Activated CD4-positive, alpha-beta memory T cell treated with anti-CD3 and anti-CD28 coated beads, Interleukin-2, amount 10 ng/mL, durations not matched to agents 7 days and 5 days (primary cell): ENCODE measurements at places on chromosomes 3 and 15. TPM values are rescaled to one million over a fixed set of nuclear protein-coding genes. Genes with fewer than 3 reads are reported as not detected.

The HES1 gene
- 11.2 TPM for total RNA-seq

The HRG gene
- total RNA-seq: not detected

The HACD3 gene
- total RNA-seq: 26.8 TPM

The TP63 gene
- total RNA-seq: 1.1 TPM

The JAGN1 gene
- 25.4 TPM for total RNA-seq

The GOLGA8Q gene
- total RNA-seq: 2.4 TPM

The COL6A5 gene
- 0.05 TPM for total RNA-seq
